ENCODE measurements at places on chromosomes 6 and 20.

GRCh38 chr6:42907336-42907735, 8.5 kb upstream of the PTCRA start:
- no peak for DNase-seq

DNA sequence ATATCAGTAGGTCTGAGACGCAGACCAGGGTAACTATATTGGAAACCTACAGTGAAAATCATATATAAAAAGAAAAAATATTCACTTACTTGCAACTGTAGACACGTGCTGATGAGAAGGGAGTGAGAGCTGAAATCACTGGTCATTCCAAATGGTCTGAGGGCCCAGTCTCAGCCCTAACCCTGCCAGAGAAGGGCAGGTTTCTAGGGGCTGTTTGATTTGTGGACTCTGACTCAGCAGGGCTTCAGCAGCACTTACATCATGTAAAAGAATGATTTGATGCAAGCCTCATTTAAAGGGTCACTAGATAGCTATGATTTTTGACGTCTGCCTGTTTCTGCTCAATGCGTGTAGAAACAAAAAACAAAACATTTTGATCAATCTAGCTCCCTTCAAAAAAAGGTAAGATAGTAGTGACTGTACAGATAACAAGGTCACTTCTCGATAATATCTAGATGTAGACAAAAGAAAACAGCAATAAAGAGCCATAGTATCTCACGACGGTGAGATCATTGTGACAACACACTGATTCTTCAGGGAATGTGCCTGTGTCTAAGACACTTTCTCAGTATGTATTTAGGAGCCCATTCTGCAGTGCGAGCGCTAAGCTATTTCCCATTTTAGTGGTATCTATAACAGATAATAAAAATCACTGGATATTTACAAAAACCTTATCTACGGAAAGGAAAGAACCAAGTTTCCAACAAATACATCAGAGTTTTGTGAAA, 307.2 kb downstream of the HIVEP2 start:
- no peak for DNase-seq

GRCh38 chr6:17059022-17059421, 42.8 kb upstream of the STMND1 start:
- no peak for DNase-seq

DNA sequence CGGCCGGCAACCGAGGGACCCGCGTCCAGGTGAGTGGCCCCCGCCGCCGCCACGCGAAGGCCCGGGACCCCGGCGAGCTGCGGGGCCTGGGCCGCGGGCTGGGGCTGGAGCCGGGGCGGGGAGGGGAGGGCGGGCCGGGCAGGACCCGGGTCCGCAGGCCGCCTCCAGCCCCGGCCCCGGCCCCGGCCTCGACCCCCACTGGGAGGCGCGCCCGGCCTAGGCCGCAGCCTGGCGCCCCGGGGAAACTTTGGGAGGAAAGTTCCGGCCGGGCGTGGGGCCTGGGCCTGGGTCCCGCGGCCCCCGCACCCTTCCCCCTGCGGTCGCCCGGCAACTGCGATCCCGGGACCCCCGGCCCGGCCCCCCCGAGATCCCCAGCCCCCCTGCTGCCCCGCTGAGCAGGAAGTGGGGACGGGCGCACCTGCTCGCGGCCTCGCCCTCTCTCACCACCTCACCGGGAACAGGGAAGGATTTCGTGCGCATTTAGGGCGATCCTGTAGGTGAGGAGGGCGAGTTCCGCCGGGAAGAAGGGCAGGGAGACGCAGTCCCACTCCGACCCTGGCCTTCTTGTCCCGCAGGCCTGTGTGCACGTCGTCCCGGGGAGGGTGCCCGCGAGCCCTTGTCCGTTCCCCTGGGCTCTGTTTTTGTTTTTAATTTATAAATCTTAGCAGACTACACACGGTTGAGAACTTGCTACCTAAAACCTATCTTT, 402 bp downstream of the OSBPL2 start:
- DNase-seq, result no peak

DNA sequence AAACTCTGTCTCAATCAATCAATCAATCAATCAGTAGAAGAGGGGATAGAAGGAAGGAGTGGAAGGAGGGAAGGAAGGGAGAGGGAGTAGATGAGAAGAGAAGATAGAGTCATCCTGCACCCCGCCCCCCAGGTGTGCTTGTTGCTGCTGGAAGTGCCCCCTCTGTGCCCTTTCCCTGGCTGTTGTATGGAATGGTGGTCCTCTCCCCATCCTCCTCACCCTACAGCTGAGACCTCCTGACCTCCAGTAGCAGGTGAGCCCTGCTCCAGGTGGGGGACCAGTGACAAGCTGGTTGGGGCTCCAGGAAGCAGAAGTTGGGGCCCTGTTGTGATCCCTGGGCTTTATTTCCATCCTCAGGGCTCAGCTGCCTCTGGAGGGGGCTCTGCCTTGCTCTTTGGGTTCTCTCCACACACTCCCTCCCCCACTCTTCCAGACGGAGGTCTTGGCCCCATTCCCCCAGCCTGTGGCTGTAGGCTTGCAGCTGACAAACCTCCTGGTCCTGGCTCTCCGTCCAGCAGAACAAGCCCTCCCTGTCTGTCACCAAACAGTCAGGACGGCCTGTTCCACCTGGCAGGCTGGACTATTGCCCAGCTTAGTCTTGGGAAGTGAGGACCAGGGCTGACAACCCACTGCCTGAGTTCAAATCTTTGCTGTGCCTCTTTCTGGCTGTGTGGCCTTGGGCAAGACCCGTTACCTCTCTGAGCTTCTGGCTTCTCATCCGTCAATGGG, 26.0 kb upstream of the SCRT2 start:
- no peak for DNase-seq

- DNase-seq, result no peak
Observed at GRCh38 chr6:131096786-131097185, 33.7 kb upstream of the EPB41L2 start.

- DNase-seq, result no peak
Observed at GRCh38 chr20:4156411-4156810, 141.1 kb upstream of the RNF24 start.

DNA sequence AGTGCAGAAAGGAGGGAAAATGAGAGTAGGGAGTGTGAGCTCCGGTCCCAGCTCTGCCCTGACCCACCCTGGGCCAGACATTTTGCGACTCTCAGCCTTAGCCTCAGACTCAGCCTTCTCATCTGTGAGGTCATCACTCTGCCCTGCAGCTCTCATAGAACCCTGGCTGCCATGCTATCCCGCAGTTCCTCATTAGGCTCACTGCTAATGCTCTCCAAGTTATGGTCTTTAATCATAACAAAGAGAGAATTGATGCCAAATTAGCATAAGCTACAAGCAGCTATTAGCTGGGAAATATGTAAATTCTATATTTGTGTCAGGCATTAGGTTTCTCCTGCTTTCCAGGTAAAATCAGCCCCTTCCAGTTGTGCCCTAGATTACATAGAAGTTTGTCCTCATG, 46.5 kb upstream of the MLN start:
- no peak for DNase-seq

DNA sequence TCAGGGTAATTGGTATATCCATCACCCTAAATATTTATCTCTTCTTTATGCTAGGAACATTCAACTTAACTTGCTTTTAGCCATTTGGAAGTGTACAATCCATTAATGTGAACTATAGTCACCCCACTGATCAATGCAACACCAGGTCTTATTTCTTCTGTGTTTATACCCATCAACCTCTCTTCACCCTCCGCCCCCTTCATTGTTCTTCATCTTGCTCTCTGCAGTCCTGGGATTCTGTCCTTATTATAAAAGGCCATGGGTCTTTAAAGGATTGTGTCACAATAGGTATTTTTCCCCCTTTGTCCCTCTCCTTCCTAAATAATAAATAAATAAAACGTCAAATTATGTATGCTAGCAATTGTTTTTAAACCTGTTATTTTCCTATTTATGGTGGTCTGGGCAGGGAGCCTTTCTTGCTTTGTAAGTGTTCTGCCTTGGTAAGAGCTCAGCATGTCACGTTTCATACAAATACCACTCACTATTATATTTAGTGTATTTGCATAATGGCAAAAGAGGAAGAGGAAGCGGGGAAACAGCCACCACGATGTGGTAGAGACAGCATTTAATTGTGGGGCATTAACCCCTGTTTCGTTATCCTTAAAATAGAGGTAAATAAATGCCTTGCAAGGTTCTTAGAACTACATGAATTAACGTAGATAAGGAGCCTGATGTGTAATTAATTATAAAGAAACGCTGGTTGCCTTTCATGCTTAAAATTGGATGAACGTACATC, 1.9 kb downstream of the ABRACL start:
- no peak for DNase-seq

DNA sequence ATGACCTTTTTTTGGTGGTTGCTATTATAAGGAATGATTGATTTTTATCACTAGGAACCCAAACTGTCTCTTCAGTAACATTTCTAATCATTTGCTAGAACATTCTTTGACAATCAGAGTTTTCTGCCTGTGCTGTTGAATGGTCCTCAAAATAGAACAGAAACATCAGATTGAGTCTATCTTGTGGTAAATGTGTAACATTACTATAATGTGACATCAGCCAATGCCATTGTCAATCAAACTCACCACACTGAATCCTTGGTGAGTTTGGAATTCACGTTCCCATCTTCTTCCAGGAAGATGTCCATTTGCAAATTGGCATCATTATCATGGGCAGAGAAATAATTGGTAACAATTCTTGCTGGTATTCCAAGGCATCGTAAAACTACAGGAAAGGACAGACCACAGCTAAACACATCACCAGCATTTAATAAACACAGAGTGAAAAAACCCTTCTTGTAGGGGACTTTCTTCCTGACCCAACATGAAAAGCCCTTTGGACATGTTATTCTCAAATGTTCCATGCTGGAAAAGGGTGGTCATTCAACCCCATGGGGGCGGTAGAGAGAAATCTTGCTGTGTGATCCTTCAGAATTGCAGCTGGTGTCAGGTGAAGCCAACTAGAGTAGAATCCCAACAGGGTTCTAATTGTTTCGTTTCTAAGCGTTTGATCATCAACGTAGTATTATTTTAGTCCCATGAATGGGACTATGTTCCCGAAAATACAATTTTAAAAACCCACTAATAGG, 98.5 kb downstream of the F13A1 start:
- peak; percentile 70 for DNase-seq

DNA sequence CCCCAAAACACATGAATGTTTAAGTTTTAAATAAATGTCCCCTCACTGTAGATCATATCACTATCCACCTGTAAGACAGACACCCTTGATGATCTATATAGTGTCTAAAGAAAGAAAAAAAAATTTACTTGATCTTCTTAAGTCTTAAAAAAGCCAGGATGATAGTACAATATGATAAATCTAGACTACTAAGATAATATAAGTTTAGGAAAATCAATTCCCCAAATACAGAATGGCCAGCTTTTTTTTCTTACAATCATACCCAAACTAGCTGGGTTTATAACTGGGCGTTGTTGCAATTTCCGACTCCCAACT, 14.4 kb downstream of the ZNF217 start:
- no peak for DNase-seq

DNA sequence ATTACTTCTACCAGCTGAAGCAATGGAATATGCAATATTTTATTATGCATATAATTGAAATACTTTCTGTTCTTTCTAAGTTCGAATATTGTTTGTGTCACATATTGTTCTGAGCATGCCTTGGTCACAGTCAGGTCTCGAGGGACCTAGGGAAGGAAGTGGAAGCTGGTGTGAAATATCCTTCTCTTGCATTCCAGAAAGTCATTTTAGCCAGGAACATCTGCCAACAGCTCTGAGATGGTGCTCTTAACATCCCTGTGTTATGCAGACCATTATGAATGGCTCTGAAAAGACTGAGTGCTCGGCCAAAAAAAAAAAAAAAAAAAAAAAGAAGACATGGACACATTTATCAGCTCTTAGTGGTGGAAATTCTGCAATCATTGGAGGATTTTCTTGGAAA, 132.7 kb upstream of the JAG1 start:
- no peak for DNase-seq

GRCh38 chr6:95780037-95780436, 202.7 kb downstream of the MANEA start:
- no peak for DNase-seq

DNA sequence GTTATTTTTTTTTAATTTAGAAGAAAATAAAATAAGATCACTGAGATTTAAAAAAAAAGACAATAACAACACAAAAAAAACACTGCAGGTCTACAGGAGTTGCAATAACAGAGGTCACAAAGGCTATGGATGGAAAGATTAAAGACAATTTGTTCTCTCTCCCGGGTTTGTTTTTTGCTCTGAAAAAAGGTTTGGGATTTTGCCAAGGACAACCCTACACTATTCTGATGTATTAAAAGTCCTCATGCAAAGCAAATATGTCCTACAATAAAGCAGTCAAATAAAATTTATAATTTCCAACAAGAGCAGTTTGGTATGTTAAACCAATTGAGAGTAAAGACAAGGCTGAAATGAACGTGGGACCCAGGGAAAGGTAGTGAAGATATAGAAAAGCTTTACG, 55.6 kb downstream of the PTPRK start:
- DNase-seq, result no peak

DNA sequence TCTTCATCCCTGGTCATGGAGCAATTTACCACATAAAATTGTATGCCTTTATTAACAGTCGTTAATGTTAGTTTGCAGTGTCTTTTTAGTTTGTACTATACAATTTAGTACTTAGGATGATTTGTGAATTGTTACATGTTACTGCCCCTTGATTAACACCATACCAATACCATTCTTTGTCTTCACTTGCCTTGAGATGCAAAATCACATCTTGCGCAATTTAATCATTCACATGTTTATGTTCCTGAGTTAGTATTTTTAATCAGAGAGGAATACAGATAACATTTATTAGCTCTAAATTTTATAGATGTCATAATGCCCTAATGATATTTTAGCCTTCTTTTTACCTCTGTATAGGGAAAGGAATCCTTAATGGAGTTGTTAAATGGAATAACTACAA, 114.1 kb downstream of the SCAF8 start:
- DNase-seq, result no peak

DNA sequence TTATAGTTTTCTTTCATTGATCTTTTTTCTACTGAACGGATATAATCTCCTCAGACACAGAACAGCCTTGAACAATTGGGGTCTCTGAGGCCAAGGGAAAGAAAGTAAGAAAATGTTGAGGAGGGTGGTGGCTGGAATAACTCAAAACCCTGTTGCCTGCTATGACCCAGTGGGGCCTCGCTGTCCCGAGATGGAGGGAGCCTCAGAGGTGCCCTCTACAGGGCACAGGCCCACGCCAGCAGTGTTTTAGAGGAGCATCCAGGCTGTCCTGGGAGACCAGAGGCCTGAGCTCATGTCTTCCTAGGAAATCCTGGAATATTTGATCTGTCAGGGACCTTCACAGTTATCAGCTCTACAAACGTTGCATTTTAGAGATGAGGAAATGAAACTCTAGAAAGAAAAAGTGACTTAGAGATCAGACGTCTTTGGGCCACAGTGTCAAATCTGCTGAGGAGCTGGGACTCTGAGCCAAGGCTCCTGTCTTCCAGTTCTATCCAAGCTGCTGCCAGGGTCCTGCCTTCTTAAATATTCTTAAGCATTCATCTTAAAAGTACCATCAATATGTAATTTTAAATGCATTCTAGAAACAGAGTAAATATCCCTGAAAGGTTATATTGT, 26.3 kb downstream of the ALDH5A1 start:
- peak; percentile 74 for DNase-seq

GRCh38 chr6:132675749-132676148, 16.8 kb upstream of the TAAR1 start:
- DNase-seq, result no peak

- no peak for DNase-seq
Observed at GRCh38 chr20:50070361-50070760, 42.6 kb downstream of the UBE2V1 start.

All from endothelial cell (in vitro differentiated cells).